ENCODE measurements at places on chromosomes 12 and 14.

DNA sequence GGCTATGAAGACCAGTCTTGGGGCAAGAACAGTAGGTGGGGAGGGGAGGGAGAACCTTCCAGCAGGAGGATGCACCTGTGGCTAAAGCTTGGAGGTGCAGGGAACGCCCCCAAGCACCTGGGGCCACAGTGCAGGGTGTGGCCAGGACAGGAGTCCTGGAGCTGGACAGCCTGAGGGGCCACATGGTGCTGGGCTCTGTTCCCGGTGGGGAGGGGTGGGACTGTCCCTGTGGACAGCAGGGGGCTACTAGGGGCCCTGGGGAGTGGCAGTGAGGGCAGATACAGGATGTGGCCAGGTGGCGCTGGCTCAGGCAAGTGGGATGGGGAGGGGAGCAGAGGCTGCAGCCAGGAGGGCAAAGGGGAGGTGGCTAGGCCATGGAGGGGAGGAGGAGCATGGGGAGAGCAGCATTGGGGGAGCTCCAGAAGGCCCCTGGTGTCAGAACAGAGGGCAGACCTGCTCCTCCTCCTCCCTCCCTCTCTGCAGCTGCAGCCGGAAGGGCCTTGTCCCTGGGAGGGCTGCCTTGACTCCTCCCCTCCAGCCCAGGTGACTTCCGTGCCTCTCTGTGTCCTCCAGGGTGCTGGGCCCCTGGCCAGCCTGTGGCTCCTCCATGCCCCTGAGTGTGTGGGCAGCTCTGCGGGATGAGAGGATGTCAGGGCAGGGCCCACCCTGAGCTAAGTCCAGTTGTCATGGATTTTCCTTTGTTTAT lies 68.4 kb upstream of the DLK1 start:
- DNase-seq, result no peak

DNA sequence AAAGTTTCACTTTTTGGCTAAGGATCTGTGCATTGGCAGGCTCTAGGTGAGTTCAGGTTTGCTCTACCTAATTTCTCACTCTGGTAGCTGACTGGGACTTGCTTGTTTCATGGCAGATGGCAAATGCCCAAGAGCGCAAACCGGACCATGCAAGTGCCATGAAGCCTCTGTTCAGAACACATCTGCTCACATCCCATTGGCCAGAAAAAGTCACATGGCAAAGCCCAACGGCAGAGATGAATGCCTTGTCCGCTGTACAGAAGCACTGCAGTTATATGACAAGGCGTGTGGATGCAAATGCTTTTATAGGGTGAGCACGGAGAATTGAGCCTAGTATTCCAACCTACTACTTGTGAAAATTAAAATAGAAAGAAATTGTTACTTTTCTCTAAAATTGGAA lies 202.2 kb upstream of the HMGA2 start:
- no peak for DNase-seq

GRCh38 chr12:6916426-6917200 lies 2.2 kb downstream of the ENO2 start:
- no peak for DNase-seq

DNA sequence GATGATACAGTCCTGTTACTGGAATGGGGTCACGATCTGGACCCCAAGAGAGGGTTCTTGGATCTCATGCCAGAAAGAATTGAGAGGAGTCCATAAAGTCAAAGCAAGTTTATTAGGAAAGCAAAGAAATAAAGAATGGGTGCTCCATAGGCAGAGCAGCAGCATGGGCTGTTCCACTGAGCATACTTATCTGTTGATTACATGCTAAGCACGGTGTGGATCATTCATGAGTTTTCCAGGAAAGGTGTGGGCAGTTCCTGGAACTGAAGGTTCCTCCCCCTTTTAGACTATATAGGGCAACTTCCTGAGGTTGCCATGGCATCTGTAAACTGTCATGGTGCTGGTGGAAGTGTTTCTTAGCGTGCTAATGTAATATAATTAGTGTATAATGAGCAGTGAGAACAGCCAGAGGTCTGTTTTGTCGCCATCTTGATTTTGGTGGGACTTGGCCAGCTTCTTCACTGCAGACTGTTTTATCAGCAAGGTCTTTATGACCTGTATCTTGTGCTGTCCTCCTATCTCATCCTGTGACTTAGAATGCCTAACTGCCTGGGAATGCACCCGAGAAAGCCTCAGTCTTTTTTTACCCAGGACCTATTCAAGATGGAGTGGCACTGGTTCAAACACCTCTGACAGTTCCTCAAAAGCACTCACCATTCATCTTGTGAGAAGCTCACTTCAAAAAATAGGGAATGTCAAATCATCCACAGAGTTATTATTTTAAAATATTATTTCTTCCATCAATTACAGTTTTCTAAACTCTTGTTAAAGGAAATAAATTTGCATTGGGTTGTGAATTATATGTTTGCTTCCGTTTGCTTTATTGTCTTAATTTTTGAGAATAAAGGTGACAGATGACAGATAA lies 1358.8 kb upstream of the TMEM132C start:
- DNase-seq, result no peak

GRCh38 chr12:79706676-79707075 lies 15.9 kb upstream of the PAWR start:
- no peak for DNase-seq

- no peak for DNase-seq
These were observed 6.9 kb downstream of the RFC5 start for GRCh38 chr12:118023301-118023860.

- DNase-seq, result no peak
These were observed 772 bp downstream of the SCARB1 start for GRCh38 chr12:124862768-124863415.

GRCh38 chr14:66495218-66496098 lies 9.3 kb downstream of the CCDC196 start:
- DNase-seq, result no peak
